ENCODE measurements at places on chromosomes 5 and 9.

- DNase-seq = no peak
These were observed 482 bp upstream of the TDRD7 start for GRCh38 chr9:97411440-97411788.

DNA sequence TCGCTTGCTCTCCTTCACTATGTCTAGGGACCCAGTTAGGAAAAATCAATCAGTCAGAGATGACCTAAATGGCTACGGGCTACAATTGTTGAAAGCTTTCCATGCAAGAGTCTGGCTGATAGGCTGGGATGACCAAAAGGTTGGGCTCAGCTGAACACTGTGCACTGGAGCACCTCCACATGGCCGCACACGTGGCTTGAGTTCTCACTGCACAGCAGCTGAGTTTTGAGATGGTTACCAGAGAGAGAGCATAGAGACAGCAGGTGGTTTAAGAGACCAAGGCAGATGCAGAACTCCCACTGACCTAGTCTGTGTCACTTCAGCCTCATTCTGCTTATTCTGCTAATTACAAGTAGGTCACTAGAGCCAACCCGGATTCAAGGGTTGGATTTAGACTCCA, 2354.8 kb upstream of the C9orf72 start:
- DNase-seq = no peak

DNA sequence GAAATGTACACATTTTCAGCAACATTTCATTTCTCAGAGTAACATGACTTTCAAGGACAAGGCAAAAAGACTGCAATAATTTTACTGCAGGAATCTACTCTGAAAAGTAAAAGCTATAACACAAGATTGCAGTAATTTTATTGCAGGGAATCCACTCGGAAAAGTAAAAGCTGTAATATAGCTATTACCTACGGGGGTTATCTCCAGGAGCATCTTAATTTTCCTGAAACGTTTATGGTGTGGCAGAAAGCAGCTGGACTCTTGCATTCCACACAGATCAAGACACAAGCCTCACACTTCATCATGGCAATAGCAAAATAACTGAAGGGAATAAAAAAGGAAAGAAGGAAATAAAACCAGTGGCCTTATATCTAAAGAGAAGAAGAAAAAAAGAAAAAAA, 171.2 kb downstream of the TSSK1B start:
- no peak for DNase-seq

DNA sequence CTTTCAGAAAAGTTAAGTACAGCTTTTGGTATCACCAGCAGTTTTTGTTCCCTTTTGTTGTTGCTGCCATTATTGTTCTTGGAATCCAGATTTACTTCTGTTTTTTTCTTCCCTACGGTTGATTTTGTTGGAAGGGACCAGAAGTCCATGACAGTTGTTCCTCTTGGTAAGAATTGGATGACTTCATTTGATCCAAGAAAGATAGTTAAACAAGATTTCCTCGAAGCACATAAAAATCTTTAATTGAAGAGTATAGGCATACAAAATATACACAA, 65.4 kb downstream of the CDC42SE2 start:
- no peak for DNase-seq

DNA sequence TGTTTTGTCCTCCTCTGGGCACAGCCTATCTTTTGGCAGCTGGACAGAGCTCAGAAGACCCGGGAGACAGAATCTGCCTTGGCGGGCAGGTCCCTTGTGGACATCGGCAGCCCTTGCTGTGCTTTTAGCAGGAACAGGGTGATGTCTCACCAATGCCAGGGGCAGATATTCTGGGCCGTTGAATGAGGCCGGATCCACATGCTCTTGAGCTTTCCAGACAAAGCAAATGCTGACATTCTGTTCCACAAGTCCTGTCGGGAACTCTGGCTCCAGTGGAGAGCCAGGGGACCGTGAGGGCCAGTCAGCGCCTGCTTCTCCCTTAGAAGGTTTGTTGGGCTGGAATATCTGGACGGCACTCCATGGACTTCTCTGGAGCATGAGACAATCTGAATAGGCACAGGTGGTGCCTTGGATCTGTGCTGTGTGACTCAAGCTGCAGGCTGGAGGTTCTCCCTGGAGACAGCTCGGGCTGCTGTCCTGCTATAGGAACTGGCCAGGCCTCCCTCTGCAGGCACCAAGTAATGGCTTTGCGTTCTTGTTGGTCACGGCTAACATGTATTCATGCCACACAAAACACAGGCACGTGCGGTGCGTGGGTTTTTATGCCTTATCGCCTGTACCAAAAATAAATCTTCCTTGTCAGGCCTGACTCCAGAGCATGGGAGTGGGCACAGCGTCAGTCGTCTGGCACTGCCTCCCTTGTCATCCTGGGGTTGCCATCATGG, 80.3 kb downstream of the GADD45G start:
- no peak for DNase-seq

DNA sequence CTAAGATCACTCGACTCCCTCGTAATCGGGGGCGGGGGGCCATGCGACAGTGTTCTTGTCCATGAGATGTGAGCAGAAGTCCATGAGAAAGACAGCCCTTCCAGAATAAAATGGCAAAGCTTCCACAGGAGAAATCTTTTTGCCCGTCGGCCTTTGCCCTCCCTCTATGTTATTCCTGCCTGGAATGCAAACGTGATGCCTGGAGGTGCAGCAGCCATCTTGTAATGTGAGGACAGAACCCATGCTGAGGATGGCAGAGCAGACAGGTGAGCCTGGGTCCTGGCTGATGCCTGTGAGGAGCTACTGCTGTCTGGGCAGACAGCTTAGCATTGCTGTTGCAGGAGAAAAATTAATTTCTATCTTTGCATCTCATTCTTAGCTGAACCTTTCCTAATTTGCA, 17.2 kb downstream of the MED10 start:
- no peak for DNase-seq

DNA sequence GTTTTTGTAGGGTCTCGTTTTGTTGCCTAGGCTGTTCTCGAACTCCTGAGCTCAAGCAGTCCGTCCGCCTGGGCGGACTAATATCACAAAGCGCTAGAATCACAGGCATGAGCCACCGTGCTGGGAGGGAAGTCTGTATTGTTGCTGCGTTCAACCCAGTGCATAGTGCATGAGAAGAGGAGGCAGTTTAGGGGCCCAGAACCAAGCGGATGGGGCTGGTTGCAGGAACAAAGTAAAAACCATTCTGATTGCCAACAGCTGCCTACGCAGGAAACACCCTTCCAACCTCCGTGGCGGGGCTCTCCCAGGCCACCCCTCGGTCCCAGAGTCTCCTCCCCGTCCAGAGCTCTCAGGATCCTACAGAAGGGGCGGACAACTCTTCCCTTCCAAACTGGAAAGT, 87.1 kb downstream of the ANXA2R start:
- DNase-seq = no peak

GRCh38 chr9:20925256-20926045, 106.0 kb downstream of the HACD4 start:
- DNase-seq = no peak

DNA sequence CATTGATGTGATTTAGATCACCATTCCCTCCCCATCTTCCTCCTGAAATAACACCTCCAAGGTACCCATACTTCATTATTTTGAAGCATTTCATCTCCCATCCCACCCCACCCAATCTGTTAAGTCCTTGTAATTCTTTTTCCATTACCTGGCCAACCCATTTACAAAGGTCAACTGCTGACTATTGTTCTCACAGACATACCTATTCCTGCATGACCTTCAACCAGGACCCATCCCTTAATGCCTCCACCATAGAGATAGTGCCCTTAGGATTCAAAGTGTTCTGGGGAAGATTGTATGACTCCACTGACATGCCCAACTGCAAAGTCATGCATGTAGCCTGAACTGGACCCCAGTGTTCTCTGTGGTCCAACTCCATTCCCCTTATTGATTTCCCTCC, 91.2 kb downstream of the NLN start:
- no peak for DNase-seq

GRCh38 chr5:39063037-39063436, 11.2 kb downstream of the RICTOR start:
- no peak for DNase-seq

GRCh38 chr5:150302301-150303069, at the start of gene ARSI:
TSS of gene ARSI (minus strand) at chr5:150302905. CDS start at chr5:150302373, 532 bp downstream.
- DNase-seq = no peak

DNA sequence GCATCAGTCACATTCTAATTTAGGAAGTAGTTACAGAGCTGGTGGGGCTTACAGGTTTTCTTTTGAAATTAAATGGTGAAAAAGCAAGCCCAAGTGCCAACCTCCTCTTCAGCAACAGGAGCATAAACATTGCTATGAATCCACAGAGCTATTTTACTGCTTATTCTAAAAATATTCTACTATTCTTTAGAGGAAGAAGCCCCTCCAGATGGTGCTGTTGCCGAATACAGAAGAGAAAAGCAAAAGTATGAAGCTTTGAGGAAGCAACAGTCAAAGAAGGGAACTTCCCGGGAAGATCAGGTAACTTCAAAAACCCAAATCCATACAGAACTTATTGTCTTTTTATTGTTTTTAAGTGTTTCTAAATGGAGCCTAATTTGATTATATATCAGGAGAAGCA, 202.8 kb downstream of the CWC27 start:
- DNase-seq = no peak

DNA sequence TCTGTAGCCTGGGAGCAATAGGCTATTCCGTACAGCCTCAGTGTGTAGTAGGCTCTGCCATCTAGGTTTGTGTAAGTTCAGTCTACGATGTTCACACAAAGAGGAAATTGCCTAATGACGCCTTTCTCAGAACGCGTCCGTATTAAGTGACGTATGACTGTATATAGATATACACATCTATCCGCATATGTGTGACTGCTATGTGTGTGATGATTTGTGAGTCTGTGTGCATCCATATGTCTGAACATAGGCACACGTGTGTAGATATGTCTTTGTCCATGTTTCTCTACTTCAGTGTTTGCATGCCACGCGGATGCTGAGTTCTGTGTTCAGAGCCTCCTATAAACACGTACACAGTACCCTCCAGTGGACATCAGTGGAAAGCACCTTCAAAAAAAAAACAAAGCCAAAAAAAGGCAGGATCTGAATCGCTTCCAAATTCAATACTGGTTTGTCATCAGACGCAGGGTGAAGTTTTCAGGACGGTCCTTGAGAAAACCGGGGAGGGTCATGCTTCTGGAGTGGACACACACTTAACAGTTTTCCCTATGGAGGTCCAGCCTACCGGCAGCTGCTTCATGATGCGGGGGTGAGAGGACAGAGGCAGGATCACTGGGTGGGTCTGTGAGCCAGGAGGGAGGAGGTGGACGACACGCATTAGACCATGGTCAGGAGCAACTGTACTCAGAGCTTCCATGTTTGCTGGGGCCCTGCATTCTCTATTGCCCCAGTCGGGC, 29.5 kb upstream of the ALDH1B1 start:
- no peak for DNase-seq

DNA sequence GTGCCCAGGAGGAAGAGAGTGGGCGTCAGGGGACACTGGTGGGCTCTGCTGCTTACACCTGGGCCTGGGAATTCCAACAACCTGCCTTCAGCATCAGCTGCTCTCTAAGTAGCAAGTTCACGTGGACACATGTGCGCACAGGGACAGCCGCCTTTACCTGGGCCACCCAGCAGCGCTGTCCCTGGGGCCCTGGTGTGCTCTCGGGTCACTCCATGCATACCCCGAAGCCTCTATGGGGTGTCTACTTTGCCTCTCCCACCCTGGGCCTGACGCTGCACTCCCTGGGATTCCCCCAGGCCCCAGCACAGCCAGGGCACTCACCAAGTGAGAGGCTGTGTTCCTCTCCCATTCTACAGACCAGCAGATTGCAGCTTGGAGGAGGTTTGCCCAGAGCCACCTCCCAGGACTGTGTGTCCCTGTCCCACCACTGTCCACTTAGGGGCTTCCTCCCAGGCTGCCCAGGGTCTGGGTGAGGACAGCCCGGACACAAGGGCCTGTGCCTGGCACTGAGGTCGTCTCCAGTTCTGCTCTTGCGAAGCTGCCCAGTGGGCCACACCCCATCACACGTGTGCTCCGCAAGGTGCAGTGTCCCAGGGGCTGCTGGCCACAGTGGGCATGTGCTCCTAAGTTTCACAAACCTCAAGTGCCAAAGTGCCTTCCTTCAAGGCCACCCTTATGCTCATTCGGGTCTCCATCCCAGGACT, 5.9 kb downstream of the NINJ1 start:
- DNase-seq = no peak

GRCh38 chr9:89978185-89978584, 373.4 kb downstream of the GADD45G start:
- no peak for DNase-seq

DNA sequence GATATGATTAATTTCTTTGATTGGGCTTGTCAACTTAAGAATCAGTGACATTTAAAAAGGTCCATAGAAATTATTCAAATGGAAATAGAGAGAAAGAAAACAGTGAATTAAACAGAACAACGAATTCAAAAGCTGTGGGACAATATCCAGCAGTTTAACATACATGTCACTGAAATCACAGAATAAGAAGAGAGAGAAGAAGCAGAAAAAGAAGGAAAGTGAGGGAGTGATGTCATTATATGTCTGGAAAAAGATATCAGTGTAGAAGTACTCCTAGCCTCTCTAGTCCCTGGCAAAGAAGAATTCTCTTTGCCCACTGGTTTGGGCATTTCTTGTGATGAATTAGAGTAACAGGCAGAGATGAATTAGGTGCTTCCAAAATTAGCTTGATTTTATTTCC, 109.2 kb upstream of the ABCA1 start:
- no peak for DNase-seq

- no peak for DNase-seq
These were observed 368.4 kb upstream of the GRAMD2B start for GRCh38 chr5:126054577-126055347.

DNA sequence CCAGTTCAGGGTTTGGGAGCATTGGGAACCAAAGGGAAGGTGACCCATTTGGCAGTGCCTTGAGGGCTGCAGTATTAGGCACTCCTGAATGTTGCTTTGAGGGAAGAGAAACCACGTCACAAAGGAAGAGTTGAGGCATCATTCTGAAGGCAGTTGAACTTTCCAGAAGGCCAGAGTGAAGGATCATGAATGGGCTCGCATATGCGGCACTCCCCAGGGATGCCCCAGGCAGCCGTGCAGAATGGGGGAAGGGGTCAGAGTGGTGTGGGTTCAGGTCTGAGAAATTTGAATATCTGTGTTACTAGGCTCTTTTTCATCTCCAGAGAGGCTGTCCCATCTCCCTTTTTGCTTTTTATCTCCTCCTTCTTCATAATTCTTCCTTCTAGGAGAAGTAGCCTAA, 60.6 kb upstream of the HMHB1 start:
- DNase-seq = no peak

GRCh38 chr5:36529142-36529541, 77.3 kb upstream of the SLC1A3 start:
- no peak for DNase-seq

DNA sequence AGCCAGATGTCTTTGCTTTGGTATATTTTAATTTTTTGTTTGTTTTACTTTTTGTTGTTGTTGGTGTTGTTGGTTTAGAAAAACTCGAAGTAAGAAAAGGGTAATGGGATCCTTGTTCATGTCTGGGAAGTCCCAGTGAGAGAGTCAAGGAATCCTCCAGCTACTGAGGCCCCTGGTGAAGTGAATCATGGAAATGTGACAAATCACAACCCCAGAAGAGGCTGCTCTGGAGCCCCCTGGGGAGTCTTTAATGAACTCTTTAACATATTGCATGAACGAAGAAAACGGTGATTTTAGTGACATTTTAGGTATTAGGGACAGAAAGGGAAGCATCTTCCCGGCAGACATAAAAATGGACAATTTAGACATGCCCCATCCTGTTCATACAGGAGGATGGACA, 41.3 kb downstream of the TMEM174 start:
- no peak for DNase-seq

- no peak for DNase-seq
These were observed 173.0 kb upstream of the PDE4D start for GRCh38 chr5:60066502-60066901.
